ENCODE measurements at places on chromosomes 13 and 19.

- DNase-seq = no peak
Observed at GRCh38 chr13:114102521-114103288, 29.7 kb downstream of the RASA3 start.

GRCh38 chr19:40688987-40689338, 1.5 kb downstream of the NUMBL start:
- DNase-seq = no peak

GRCh38 chr13:33612641-33613638, 205.0 kb upstream of the RFC3 start:
- no peak for DNase-seq

GRCh38 chr19:47152632-47153031, 22.0 kb downstream of the SAE1 start:
- DNase-seq = no peak

GRCh38 chr19:14337510-14337909, 43.7 kb upstream of the ADGRE5 start:
- DNase-seq = no peak

DNA sequence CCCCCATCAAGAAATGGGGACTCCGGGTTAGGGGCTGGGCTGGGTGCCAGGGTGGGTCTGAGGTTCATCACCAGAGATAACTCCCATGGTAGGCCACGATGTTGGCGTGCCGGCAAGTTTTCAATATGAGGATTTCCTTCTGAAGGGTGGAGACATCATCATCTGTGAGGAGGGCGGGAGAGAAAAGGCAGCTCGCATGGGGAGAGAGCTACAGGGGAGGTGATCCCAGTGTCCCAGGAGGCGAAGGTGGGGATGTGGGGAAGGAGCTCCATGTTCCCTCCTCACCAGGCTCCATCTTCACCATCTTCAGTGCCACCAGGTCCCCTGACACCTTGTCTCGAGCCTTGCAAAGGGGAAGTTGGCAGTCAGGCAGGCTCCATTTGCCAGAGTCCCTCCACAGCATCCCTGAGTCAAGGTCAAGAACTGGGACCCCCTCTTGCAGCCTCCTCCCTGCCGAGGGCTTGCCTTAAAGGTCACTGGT, 430 bp downstream of the MAP4K1 start:
- no peak for DNase-seq

DNA sequence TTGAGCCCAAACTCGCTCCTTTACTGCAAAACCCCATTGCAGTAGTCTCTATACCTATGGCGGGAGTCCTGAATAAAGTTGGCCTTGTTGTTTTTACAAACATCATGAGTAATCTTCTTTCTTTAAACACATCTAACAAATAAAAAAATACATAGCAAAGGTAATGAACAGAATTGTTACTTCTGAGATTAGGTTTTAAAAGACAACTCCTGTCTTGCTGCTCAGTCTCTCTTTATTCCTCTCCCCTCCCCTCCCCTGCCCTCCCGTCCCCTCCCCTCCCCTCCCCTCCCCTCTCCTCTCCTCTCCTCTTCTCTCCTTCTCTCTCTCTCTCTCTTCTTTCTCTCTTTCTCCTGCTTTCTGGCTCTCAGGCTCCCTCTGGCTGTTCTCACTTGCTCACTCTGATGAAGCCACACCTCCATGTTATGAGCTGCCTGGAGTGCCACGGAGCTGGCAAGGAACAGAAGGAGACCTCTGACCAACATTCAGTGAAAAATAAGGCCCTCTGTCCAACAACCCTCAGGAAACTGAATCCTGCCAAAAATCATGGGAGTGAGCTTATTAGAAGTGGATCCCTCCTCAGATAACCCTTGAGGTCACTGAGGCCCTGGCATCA, 300.7 kb upstream of the MIR17HG start:
- no peak for DNase-seq

GRCh38 chr19:14248578-14249011, 42.6 kb upstream of the ADGRL1 start:
- peak; percentile 8 for DNase-seq

DNA sequence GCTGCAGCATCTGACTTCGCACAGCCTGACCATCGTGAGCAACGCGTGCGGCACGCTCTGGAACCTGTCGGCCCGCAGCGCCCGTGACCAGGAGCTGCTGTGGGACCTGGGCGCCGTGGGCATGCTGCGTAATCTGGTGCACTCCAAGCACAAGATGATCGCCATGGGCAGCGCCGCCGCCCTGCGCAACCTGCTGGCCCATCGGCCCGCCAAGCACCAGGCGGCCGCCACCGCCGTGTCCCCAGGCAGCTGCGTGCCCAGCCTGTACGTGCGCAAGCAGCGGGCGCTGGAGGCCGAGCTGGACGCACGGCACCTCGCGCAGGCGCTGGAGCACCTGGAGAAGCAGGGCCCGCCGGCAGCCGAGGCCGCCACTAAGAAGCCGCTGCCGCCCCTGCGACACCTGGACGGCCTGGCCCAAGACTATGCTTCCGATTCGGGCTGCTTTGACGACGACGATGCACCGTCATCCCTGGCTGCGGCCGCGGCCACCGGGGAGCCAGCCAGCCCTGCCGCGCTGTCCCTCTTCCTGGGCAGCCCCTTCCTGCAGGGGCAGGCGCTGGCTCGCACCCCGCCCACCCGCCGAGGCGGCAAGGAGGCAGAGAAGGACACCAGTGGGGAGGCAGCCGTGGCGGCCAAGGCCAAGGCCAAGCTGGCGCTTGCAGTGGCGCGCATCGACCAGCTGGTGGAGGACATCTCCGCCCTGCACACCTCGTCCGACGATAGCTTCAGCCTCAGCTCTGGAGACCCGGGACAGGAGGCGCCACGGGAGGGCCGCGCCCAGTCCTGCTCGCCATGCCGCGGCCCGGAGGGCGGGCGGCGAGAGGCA, 13.6 kb downstream of the C19orf25 start:
- DNase-seq = no peak

DNA sequence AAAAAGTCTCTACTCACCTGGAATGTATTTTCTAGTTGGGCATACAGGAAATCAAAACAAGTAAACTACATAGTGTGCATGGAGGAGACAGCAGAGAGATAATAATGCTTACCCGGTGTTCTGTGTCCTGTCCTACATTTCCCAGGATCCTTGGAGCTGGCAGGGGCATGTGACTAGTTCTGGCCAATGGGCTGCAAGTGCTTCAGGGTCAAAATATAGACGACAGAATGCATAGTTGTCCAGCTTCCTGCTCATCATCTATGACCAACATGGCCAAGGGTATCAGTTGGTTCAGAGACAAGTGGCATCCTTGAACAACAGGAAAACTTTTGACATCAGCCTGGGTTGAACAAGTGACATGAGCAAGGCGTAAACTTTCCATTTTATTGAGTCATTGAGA, 8.5 kb downstream of the ZNF317 start:
- no peak for DNase-seq

GRCh38 chr13:97495678-97496077, 61.7 kb downstream of the RAP2A start:
- DNase-seq = no peak

DNA sequence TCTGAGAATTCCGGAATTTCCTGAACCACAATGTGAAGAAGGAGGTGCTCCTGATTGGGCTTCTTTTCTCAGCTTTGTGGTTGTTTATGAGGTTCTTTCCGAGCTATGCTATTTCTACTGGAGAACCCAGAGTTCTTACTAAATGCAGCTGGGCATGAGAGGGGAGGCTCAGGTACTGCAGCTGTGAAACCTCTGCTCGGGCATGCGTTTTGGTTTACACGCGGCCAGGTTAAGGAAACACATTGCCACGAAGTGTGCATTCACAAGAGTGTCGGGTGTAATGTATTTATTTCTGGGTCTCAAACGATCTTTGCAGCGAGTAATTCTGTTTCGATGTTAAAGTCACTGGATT, 661 bp upstream of the MIR17HG start:
- DNase-seq = no peak

DNA sequence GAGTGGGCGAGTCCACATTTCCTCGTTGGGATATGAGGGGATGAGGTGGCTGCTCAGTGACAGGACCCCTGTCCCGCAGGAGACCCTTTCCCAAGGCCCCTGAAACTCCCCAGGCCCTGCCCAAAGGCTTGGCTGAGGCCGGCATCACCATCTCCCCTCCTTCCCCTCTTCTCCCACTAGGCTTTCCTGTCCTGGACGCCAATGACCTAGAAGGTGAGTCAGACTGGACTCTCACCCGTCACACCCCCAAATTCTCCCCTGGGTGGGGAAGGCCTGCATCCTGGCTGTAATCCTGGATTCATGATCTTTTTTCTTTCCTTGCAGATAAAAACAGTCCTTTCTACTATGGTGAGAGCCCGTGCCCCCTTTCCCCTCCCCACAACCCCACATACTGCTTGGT, 5.3 kb downstream of the FXYD3 start:
- DNase-seq = no peak

GRCh38 chr19:2097203-2097885, 629 bp downstream of the IZUMO4 start:
- DNase-seq = no peak

DNA sequence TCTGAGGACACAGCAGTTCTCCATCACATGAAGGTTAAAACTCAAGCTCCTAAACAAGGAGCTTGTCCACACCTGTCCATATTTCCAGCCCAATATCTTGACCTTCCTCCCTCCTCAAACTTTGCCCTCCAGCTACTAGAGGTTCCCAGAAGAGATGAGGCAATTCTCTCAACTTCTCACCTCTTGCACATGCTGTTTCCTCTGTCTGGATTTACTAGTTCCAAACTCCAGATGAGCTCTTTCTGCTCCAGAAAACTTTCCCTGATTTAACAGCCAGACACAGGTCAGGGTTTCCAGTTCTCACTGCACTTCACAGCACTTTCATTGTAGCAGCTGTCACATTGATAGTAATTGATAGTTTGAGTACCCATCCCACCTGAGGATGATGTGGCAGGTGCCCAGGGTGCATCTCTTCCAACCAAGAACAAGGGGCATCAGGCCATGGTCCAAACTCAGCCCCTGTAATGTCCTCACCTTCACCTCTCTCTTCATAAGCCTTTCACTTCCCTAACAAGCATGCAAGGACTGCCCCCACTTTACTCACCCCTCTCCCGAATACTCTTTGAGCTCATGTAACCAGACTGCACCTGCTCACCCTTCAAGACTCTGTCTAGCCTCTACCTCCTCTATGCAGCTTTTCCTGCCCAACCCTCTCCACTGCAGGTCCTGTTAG, 3.0 kb upstream of the WDFY2 start:
- no peak for DNase-seq

GRCh38 chr19:31103228-31103627, 246.0 kb downstream of the TSHZ3 start:
- no peak for DNase-seq

DNA sequence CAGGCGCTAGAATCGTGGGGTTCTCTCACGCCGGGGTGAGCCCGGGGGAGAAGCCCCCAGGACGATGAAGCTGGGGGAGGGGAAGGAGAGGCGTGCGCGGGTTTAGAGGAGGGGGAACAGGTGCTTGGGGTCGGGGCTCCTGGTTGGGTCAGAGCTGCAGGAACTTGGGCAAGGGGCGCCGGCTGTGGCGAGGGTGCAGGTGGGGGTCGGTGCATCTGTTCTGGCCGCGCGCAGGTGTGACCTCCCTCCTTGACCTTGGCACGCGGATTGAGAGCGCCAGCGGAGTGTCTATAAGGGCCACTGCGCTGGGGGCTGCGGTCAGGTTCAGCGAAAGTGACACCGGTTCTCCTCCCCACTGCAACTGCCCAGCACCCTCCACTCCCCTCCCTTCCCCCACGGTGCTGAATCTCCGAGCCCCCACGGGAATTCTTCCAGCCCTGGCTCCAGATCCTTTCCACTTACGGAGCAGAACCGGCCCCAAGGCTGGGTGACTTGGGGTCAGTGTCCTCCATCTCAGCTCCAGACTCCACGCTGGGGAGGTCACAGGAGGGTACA, 618 bp downstream of the TMEM38A start:
- DNase-seq = no peak

DNA sequence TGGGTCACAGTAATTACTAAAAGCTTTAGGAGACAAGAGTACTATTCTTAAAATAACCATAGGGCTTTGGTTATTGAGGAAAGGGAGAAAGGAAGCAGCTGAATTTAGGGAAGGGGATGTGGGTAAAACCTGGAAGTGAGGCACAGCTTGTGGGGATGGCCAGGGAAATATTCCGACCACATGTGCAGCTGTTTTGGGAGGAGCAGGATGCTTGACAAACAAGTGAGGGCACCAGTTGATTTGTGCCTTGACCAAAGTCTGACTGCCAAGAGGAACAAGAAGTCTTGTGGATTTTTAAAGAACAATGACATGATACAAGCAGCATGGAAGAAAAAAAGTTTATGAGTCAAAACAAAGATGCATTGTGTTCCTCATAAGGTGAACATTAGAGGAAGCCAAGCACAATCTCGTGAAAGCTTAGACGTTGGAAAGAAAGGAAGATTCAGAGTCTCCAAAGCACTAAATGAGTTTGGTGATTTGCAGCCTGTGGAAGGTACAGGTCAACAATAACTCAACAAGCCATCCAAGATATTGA, 108.5 kb upstream of the GPC6 start:
- no peak for DNase-seq

GRCh38 chr19:17329366-17330261, 5.0 kb downstream of the ANO8 start:
- DNase-seq = no peak

GRCh38 chr19:4267901-4268815, 10.9 kb upstream of the SHD start:
- no peak for DNase-seq

DNA sequence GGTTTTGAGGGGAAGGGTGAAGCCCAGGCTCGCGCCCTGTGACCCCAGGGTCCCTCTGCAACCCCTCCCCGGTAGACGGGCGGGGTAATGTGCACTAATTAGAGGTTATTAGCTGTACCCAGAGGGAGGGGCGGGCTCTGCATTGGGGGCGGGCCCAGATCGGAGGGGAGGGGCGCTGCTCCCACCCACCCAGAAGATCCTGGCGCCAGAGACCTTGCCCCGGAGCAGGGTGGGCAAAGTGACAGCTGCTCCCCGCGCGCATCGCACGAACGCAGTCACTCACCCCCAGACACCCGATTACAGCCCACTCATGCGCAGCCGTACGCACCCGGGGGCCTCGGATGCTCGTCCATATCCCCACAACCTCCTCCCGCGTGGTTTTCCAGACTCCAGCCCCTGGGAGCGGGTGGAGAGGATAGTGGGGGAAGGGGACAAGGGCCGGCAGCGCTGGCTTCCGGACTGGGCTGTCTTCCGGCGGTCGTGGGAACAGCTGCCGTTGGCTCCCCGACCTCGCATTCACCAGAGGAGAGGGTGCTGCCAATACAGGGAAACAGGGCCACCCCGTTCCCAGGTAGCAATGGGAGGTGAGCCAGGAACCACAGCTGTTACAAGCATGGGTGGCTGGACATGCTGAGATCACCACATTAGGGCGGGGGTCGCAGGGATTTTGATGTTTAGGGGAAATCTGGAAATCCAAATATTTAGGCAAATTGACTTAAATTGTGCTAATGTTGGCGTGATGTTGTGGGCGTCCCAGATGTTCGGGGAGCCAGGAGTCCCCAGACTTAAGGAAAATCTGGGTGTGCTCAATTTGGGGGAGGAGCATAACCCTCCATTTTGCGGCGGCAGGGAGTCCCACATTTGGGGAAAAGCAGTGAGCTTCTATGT, 2.9 kb upstream of the HOOK2 start:
- no peak for DNase-seq

- no peak for DNase-seq
Observed at GRCh38 chr13:113802761-113803160, 43.7 kb downstream of the TMEM255B start.
